ENCODE measurements at places on chromosomes 12 and 14.

DNA sequence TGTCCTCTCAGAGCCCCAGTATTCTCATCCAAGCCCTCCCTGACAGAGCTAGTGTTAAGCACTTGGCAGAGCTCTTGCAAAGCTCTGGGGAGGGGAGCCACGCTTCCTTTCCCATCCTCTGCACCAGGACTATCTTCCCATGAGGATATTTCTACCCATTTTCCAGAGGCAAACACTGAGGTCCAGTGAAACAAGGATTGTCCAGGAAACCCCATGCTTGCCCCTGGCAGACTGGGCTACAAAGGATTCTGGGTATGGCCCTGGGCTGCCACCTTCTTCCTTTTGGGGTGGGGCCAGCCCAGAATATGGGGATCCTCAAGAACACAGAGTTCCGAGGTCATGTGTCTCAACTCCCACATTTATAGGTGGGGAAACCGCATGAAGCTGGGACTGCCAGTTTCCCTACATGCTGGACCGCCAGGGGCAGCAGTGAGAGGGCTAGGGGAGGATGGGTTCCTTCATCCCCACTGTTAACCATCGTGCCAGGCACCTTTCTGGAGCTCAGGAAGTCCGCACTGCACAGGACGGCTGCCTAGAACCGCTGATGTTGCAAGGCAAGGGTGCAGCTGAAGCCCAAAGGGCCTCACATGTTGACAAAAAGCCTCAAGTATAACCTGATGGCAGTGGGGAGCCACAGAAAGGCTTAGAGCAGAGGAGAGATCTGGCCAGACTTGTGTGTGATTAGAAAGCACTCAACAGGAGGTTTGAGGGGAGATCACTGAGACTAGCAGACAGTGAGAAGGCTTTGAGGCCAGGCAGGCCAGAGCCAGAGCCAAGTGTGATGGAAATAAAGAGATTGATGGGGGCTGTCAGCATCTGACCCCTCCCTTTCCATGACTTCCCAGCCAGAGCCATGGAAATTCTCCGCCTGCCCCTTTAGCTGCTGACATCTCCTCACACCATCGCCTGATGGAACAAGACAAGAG lies 5.5 kb upstream of the CCDC85C start:
- no peak for DNase-seq

DNA sequence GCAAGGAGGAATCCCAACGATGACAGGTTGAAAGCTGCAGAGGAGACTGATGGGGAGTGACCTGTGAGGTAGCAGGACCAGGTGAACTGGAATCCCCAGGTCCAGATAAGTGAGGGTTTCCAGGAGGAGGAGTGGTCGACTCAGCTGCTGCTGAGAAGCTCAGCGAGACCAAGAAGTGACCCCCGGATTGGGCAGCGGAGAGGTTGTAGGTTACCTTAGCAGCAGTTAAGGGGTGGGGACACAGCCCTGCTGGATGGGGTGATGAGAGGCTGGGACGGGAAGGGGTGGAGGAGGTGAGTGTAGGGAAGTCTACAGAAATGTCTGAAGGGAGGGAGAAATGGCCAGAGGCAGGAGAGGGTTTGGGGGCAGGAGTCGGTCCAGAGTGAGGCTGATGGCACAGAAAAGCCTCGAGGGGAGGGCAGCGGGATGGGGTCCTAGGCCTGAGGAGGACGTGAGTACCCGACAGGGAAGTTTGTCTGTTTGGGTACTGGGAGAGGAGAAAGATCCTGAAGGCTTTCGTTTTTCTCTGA lies 2.6 kb upstream of the RCOR1 start:
- no peak for DNase-seq

- no peak for DNase-seq
These were observed 116.0 kb upstream of the PARP11 start for GRCh38 chr12:3989218-3989550.

- no peak for DNase-seq
These were observed 1.8 kb downstream of the ABCC9 start for GRCh38 chr12:21939435-21939834.

DNA sequence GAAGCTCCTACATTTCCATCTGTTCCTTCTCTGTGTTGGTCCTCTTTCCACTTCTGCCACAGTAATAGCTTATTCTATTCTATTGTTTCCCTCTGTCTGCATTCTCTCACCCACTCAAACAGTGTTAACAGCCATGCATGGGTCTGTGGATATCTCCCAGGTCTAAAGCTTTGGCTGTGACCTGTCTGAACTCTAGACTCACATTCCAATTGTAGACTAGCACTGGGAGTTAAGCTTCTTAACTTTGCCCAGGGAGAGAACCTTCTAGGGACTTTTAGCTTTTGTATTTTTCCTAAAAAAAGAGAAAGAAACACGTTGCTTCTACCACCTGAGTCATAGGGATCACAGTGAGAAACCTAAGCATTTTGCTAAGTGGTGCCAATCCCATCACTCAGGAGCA lies 36.7 kb downstream of the PTPRR start:
- no peak for DNase-seq

DNA sequence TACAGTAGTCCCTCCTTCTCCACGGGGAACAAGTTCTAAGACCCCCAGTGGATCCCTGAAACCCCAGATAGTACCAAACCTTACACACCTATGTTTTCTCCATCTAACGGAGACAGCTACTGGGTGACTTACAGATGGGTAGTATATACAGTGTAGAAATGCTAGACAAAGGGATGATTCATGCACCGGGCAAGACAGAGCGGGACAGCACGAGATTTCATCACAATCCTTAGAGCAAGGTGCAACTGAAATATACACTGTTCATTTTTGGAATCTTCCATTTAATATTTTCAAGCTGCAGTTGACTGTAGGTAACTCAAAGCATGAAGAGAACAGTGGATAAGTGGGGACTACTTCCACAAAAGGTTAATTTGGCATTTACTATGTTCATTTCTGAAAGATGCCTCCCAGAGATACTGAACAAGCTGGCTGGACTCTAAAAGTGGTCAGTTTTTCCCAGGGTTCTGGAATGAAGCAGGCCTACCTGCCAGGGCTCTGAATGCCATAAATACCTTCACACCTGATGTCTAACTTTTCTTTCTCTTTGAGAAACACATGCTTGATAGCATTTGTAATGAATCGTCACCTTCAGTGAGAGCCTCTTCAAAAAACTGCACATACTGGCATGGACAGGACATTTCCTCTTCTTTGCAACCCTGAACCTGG lies 127.7 kb upstream of the FOXN3 start:
- no peak for DNase-seq

DNA sequence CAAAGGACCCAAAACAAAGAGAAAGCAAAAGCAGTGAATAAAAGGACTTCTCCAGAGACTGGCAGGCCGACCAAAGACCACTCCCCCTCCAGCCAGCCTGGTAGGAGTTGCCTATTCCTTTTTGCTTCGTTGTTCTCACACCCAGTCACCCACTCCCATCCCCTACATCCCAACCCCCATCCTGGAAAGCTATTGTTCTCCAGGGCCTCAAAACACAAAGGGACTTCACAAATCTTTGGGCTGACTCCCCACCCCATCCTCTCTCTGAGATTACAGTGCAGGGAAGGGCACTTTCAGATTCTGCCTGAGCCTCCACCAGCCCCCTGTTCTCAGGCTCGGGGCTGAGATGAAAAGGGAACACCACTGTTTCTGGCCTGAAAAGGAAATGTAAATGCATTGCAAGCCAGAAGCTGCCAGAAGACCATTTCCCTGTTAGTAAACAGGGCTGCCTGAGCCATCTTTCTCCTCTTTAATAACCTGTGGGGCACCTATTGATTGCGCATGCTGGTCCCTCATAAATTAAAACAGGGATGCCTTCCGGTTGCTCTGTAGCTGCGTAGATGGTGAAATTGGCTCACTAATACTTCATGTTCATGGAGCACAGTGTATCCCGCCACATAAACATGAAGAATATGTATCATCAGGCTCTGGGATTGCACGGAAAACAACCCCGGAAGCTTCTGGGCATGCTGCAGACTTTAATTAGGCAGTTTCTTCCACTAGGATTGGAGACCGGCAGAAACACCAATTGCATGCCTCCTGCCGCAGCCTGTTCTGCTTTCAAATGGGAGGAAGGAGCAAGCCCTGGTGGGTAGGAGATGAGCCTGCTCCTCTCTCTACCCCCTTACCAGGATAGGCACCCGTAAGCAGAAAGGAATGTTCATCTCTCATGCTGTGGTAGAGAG lies 130.3 kb upstream of the FUT8 start:
- peak; percentile 39 for DNase-seq
